ENCODE measurements at places on chromosomes 16 and 17. TPM values are rescaled to one million over a fixed set of nuclear protein-coding genes. Genes with fewer than 3 reads are reported as not detected.

Gene ERN2
- not detected for total RNA-seq

Gene GRB7
- under 0.01 TPM for total RNA-seq

Gene SCGB1C2
- total RNA-seq: not detected

Gene TEKT1
- total RNA-seq: not detected

Gene ERN1
- total RNA-seq: 12.1 TPM

Gene SMIM22
- not detected for total RNA-seq

Gene TOX3
- total RNA-seq: not detected

Gene PIK3R6
- not detected for total RNA-seq

Gene NLRC3
- total RNA-seq: under 0.01 TPM

Gene MRM3
- total RNA-seq: 16.5 TPM

Gene KRTAP17-1
- not detected for total RNA-seq

- DNase-seq: no peak
These were observed 269.1 kb upstream of the HSBP1 start for GRCh38 chr16:83538707-83539106.

DNA sequence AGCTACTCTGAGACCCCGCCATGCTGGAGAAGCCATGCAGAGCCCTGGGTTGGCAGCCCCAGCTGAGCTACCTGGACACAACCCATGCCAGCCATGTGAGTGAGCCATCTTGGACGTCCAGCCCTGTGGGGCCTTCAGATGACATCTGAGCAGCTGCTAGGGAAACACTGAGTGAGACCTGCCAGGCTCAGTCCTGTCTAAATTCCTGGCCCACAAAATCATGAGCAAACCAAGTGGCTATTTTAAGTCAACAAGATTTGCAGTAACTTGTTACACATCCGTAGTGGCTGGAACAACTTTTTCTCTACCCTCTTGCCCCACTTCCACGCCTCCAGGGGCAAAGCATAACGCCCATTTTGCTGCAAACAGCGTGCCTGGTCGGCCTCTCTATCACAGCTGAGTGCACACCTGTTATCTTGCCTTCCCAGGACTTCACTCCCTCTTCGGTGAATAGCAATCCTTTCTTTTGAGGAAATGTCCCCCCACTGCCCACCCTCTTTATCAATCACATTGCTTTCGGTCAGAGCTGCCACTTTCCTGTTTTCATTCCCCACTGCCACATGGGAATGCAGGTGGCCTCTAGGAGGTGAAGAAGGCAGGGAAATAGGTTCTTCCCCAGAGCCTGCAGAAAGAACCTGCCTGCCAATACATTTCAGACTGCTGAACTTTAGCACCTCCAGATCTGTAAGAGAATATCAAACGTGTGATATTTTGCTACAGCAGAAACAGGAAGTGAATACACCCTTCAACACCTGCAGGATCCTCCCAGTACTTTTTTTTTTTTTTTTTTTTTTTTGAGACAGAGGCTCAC is 7.4 kb upstream of the SCIMP start:
- no peak for DNase-seq

GRCh38 chr16:77674888-77675287 is 47.4 kb upstream of the NUDT7 start:
- no peak for DNase-seq

GRCh38 chr17:82616021-82616711 is 32.1 kb downstream of the WDR45B start:
- DNase-seq: no peak

DNA sequence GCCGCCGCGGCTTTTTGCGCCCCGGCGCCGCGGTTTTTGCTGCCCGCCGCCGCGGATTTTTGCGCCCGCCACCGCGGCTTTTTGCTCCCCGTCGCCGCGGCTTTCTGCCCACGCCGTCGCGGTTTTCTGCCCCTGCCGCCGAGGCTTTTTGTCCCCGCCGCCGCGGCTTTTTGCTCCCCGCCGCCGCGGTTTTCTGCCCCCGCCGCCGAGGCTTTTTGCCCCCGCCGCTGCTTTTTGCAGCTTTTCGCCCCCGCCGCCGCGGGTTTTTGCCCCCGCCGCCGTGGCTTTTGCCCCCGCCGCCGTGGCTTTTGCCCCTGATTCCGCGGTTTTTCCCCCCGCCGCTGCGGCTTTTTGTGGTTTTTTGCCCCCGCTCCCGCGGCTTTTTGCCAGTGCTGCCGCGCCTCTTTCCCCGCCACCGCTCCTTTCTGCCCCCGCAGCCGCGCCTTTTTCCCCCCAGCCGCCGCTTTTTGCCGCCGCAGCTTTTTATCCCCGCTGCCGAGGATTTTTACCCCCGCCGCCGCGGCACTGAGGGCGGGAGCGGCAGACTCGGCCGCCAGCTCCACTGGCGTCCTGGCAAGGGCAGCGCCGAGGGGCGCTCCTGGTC is 518.6 kb upstream of the WSB1 start:
- DNase-seq: no peak

DNA sequence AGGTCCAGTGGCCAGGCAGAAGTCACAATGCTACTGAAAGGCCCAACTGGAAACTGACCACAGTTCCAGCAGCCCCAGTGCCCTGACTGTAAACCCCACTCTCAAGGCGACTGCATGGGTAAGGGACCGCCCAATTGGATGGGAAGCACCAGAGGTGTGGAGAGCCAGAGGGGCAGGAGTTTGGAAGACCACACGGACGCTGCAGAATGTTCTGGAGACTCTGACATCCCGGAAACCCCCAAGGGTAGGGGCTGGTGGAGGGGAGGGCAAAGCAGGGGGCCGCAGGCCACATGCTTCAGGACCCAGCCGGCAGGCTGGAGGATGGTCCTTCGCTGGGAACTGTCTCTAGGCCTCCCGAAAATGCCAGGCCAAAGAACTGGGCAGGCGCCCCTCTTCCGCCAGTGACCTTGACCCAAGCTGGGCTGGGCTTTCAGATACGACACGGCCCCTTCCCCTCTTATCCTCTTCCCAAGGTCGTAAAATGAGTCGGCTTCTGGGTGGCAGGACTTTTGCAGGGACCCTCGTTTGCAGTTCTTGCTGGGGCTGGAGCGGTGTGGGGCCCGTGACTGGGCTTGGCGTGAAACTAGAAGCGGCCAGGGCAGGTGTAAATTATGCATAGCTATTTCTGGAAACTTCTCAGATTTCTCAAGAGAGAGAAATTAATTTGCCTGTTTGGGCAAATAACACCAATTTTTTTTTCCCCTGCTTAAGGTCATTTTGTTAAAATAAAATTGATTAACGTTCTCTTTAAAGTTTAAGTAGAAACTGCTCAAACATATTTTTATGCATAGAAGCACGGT is 110.2 kb downstream of the C16orf78 start:
- DNase-seq: peak; percentile 29

GRCh38 chr17:59298521-59298920 is 32.9 kb upstream of the YPEL2 start:
- peak; percentile 9 for DNase-seq

- DNase-seq: no peak
These were observed 113.5 kb downstream of the TMEM132E start for GRCh38 chr17:34692920-34693319.

GRCh38 chr16:58046936-58047335 is 21.4 kb downstream of the MMP15 start:
- DNase-seq: peak; percentile 85

DNA sequence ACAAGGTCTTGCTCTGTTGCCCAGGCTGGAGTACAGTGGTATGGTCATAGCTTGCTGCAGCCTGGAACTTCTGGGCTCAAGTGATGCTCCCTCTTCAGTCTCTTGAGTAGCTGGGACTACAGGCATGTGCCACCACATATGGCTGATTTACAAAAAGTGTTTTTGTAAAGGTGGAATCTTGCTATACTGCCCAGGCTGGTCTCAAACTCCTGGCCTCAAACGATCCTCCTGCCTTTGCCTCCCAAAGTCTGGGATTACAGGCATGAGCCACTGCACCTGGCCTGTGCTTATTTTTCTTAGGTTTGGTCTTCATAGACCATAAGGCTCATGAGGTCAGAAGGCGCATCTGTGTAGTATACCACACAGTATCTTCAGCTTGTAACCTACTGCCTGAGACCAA is 5.3 kb downstream of the CLEC19A start:
- DNase-seq: no peak

DNA sequence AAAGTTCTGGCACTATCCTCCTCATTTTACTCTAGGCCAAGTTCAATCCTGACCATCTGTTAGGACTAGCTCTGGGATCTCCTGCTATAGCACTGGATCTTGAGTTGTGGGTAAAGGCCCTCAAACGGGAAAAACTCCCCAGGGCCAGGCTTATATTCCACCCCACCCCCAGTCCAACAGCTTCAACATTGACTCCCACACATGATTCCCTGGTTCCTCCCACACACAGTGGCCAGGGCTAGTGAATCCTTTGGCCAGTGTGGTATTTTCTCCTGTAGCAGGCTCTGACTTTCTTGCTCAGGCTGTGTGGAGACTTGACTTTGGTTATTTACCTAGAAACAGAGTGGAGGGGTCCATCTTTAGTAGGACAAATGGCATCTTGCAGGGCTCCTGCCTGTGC is 10.3 kb upstream of the AKAP10 start:
- DNase-seq: no peak

DNA sequence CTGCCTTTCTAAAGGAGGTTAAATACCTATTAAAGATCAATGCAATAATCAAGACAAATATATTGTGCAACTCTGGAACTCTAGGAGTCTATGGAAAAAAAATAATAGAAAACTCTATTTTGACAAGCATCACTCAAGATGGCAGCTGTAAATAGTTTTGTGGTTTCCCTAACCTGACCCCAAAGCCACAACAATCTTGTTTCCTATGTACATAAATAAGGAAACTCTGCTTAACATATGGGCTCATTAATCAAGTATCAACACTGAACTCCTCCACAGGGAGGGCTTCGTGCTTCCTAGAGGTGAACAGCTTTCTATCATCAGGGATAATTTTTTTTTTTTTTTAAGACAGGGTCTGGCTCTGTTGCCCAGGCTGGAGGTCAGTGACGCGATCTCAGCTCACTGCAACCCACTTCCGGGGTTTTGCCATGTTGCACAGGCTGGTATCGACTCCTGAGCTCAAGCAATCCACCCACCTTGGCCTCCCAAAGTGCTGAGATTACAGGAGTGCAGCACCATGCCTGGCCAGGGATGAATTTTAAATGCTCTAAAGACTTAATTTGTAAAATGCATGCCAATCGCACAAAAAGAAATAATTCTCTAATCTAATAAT is 42.5 kb downstream of the ARHGAP17 start:
- DNase-seq: no peak

DNA sequence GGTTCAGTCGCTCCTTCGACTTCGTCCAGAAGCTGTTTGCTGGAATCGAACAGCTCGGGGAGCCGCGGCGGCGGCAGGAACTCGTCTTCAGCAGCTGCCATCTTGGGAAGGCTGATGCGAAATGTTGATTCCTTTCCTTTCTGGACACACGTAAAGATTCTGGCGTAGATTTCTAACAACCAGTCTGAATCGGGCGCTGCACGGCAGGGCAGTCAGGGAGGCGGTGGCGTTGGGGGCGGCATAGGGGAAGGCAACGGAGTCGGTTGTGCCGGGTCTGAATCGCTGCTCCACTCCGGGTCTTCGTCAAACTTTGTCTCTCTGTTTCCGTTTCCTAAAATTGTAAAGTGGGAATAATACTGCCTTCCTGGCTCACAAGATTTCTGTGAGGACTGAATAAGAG is 30.3 kb downstream of the TEX14 start:
- no peak for DNase-seq

GRCh38 chr16:76910931-76911330 is 280.1 kb upstream of the MON1B start:
- DNase-seq: peak; percentile 74

DNA sequence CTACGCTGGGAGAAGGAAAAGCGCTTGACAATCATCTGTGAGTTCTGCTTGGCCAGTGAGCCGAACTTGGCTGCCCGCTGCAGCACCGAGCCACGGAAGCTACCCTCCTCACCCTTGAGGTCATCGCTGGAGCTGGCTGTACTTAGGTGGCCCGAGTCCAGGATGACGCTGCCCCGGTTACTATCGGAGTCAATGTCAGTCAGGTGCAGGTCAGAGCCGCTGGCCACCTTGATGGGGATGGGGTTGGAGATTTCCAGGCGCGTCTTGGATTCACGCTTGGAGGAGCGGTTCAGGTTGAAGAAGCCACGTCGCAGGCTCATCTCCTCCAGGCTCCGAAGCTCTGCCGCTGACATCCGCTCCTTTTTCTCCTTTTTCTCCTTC is 13.7 kb downstream of the MYO18A start:
- no peak for DNase-seq

DNA sequence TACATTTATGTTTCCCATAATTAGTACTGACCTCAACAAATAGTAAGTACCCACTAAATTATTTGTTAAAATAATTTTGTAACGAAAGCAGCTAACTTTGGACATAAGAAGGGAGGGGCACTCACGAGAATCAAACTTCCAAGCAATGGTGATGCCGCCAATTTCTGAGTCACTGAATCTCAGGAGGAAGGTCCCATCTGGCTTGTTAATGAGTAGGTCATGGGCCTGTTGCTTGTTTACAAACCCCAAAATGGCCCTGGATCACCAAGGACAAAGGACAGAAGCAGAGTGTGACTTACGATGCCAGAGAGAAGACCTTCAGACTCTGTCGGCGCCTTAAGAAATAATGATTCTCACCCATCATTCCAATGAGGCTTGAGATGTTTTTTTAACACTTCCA is 15.8 kb upstream of the GHDC start:
- DNase-seq: no peak

- no peak for DNase-seq
These were observed 60.6 kb downstream of the CDYL2 start for GRCh38 chr16:80743772-80744171.

GRCh38 chr16:21226749-21227148 is 6.8 kb upstream of the ANKS4B start:
- no peak for DNase-seq

- peak; percentile 96 for DNase-seq
These were observed 5.5 kb upstream of the KIF22 start for GRCh38 chr16:29784901-29785500.
